ENCODE measurements at places on chromosomes 1 and 21.
A peak's percentile ranks its signal among the peaks of the same experiment; 100 is the strongest.

- DNase-seq = no peak
Measured at GRCh38 chr1:32100359-32100758, 7.5 kb upstream of the KPNA6 start.

- no peak for DNase-seq
Measured at GRCh38 chr21:23822760-23823159, 1784.5 kb downstream of the MRPL39 start.

DNA sequence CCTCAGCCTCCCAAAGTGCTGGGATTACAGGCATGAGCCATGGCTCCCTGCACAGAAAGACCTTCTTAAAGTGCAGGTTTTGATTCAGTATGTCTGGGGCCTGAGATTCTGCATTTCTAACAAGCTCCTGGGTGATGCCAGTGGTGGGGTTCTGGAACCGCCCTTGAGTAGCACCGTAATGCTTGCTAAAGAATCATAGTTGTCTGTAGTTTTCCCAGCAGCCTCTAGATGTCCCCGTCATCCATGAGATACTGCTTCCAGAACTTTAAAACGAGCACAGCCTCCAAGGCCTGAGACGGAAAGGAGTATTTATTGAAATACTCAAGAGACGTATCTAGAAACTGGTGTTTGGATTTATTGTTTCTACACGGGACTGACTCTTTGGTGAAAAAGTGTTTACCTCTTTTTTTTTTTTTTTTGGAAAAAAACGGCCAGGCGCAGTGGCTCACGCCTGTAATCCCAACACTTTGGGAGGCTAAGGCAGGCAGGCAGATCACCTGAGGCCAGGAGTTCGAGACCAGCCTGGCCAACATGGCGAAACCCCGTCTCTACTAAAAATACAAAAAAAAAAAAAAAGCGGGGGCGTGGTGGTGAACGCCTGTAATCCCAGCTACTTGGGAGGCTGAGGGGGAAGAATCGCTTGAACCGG is 2.6 kb upstream of the TOR3A start:
- peak; percentile 81 for DNase-seq

DNA sequence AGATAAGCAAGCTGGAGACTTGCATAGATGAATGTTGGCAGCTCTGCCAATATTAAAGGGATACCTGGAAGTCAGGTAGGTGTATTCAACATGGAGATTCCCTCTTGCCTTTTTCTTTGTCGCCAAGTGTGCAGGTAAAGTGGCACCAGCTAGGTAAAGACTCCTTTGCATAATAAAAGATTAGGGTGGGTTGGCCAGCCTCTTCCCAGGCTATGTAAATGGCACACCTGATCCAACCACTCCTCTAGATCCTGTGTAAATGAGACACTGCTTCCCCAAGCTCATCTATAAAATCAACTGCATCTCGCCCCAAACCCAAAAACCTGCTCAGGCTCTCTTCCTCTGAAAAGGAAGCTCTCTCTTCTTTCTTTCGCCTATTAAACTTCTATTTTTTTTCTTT is 100.8 kb upstream of the DSCAM start:
- DNase-seq = no peak

- DNase-seq = no peak
Measured at GRCh38 chr1:17933971-17934370, 173.6 kb upstream of the IGSF21 start.

DNA sequence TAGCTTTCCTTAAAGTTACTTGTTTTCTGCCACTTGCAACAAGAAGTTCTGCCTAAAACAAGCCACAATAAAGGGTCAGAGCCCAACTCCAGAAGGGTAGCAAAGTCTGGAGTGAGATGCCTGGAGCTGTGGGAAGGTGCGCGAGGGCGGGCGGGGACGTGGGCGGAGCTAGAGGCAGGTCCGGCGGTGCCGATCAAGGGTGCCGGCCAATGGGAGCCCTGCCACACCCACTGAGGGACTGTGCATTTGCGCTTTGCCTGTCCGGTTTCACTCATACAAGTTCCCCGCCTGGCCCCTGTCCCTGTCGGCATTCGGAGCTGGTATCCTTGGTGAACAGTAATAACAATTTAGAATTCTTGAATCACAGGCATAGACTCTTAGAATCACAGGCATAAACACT is 732.4 kb downstream of the MATN1 start:
- DNase-seq = no peak

DNA sequence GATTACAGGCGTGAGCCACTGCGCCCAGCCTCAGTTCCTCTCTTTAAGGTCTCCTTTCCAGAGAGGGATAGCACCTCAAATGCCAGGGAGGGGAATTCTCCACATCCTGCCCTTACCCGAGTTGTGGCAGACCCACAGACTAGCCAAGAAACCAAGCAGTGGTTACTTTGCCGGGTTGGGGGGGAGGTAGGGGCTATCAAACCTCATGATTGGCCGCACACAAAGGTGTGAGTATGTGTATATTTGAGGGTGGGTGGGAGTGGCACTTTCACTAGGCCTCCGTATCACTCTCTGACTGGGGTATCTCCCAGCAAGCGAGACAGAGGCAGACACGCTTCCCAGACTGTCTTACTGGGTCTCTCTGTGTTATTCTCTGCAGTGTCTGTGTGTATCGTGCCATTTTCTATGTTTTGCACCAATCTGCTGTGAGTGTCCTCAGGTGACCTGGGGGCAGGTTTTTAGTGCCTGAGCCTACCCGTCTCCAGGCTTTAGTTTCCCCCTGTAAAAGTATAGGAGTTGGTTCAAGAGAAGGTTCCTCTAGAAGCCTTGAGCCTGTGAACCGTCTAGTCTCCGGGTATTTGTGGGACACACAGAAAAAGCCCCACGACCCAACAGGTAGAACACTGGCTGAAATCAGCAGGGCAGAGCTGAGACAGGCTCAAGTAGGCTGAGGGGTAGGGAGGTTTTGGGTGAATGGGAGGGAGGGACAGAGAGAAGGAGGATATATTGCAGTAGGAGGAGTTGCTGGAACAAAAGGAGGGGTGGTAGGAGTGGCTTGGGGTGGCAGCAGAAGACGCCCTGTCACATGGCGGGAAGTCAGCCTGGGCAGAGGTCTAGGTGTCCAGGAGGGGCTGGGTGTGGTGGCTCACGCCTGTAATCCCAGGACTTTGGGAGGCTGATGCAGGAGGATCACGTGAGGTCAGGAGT is 10.3 kb downstream of the LMNA start:
- DNase-seq = peak; percentile 61

DNA sequence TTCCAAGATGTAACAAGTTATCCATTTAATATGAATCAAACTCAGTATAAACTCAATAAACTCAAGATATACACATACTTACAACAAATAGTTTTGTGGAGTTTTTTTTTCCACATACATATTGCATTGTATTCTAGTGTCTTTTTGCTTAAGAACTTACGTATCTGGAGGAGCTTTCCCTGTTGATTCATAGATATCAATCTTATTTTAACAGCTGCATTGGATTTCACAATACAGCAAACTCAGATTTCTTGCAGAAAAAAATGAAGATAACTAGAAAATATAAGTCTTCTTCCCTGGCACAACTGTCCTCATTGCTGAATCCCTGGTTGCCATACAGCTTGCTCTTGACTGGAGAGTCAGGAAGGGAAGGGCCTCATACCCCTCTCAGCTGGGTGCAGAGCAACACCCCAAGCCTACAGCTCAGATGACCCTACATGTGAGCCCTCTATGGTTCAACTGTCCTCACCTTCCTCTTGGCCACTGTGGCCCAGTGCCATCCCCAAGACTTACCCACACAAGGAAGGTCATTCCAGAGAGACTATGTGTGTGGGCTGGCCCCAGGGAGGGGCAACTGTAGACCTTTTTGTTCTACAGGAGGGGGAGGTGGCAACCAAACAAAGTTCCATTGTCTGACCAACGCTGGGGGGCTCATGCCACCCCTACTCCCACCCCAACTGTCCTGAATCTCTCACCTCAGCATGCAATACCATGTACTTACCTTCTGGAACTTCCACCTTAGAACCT is 1.7 kb downstream of the MPZ start:
- DNase-seq = no peak

GRCh38 chr1:58592522-58593134 is 15.6 kb upstream of the TACSTD2 start:
- DNase-seq = no peak

DNA sequence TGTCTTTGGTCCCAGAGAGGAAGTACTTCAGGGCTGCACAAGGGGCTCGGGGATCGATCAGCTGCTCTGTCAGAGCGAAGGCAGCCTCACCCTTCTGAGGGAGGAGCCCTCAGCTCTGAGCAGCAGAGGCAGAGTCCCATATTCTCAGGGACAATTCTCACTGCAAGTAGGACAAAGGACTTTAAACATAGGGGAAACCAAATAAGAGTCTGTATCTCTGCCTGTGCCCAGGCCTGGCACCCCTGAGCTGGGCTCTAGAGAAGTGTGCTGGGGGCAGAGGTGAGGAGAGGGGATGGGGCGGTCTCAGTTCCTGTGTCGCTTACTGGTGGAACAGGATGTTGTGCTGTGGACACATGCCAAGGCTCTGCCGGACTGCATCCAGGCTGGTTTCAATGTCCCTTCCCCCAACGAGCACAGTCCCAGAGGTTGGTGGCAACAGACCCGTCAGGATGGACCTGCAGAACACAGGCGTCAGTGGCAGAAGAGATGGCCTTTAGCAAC is 76.6 kb downstream of the ABCA4 start:
- peak; percentile 34 for DNase-seq

GRCh38 chr1:213984387-213985208 is 3.2 kb upstream of the PROX1 start:
- no peak for DNase-seq

- no peak for DNase-seq
Measured at GRCh38 chr1:113101588-113101987, 28.6 kb downstream of the LRIG2 start.

DNA sequence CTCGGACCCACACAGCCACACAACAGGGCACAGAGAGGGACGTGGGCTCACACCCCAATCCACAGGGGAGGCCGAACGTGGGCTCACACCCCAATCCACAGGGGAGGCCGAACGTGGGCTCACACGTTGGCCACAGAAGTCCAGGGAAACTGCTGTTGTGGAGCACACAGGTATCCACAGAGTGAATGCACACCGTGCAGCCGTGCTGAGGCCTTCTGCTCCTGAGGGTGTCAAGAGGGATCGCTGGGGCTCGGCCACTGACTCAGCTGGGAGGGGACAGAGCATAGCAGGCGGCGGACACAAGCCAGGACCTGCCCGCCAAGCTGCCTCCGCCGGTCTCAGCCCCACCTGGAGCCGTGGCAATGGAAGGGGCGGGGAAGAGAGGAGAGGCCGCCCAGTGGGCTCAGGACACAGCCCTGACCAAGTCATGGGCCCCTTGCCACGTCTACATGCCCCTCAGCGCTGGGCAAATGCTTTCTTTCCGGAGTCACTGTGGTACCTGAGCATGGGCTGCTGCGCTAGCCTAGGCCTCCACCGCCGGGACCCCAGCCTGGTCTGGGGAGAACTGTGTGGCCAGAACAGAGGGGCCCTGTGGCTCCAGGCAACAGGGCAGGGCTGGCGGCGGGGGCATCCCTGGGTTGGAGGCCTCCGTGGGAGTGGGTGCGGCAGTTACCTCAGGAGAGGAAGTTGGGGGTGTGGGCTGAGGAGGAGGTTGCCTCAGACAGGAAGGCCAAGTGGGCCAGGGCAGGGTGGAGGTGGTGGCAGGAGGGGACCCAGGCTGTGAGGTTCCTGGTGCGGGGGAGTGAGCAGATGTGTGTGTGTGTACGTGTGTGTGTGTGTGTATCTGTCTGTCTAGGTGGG is 1.2 kb downstream of the SYTL1 start:
- no peak for DNase-seq

DNA sequence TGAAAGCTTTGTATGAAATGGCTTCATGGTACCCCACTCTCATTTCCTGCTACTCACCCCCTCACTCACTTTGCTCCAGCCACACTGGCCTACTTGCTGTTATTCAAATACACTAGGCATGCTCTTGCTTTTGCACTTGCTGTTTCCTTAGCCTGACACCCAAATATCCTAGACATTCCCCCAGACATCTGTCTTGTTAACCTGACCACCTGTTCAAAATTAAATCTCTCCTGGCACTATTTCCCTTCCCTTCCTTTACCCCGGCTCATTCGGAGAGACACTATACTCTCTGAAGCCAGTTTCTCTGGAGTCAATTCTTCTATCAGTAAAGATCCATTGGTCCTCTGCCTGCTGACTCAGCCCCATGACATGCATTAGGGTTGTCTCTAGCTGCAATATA is 306.0 kb upstream of the SGIP1 start:
- DNase-seq = no peak

GRCh38 chr1:190738317-190738716 is 260.7 kb upstream of the BRINP3 start:
- DNase-seq = no peak

- DNase-seq = no peak
Measured at GRCh38 chr1:104702731-104703130, 953.0 kb downstream of the AMY1C start.

DNA sequence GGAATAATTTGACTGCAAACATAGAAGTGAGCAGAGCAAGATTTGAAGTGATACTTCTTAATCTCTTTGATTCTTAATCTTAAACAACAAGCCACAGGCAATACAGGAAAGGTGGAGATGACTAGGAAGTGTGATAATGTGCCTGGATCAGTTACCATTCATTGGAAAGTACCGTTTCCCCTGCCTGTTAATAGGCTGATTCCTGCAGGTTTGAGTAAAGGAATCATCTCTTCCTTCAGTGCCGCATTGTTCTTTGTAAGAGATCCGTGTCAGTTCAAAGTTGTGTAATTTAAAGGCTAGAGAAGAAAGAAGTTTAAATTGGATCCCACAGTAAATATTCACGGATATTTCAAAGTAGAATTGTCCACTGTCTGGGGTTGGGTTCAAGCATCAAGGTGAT is 43.5 kb upstream of the BCL10 start:
- DNase-seq = no peak

- DNase-seq = peak; percentile 62
Measured at GRCh38 chr1:228136901-228137300, 3.2 kb upstream of the GUK1 start.

GRCh38 chr1:205294175-205294917 is 27.2 kb downstream of the NUAK2 start:
- no peak for DNase-seq

DNA sequence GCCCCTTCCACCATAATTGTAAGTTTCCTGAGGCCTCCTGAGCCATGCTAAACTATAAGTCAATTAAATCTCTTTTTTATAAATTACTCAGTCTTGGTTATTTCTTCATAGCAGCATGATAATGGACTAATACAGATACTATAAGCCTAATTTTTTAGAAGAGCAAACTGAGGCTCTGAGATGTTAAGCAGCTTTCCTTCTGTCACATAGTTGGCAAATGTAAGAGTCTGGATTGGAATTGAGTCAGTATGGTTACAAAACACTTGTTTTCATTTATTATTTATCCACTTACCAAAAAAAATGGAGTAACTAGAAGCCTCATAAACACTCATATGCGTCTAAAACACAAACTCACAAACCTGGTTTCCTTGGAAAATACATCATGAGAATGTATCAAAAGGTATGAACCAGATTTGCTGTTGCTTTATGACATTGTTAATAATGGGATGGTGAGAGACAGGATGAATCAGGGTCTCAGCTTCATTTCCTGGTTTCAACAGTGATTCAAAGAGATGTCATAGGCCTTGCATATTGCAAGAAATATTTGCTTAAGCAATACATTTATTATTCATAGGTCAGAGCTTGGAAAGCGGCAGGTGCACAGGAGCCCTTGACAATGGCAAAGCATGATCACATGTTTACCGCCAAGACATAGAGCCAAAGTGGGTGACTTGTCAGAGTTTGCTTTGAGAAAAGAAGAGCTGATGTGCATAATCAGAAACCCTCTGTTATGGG is 221.5 kb downstream of the GRIK1 start:
- DNase-seq = no peak

GRCh38 chr21:38436341-38436740 is 61.9 kb downstream of the ERG start:
- no peak for DNase-seq
